Neural progenitor cell (in vitro differentiated cells): ENCODE measurements at places on chromosomes 7 and 10. TPM values are rescaled to one million over a fixed set of nuclear protein-coding genes. Genes with fewer than 3 reads are reported as not detected.

GRCh38 chr7:30881448-30881847 is 30.2 kb upstream of the AQP1 start:
- no peak for DNase-seq

- no peak for DNase-seq
These were observed 3.3 kb downstream of the PCDH15 start for GRCh38 chr10:54797636-54798321.

PAX4 gene
- not detected in 2 replicates for total RNA-seq

DNA sequence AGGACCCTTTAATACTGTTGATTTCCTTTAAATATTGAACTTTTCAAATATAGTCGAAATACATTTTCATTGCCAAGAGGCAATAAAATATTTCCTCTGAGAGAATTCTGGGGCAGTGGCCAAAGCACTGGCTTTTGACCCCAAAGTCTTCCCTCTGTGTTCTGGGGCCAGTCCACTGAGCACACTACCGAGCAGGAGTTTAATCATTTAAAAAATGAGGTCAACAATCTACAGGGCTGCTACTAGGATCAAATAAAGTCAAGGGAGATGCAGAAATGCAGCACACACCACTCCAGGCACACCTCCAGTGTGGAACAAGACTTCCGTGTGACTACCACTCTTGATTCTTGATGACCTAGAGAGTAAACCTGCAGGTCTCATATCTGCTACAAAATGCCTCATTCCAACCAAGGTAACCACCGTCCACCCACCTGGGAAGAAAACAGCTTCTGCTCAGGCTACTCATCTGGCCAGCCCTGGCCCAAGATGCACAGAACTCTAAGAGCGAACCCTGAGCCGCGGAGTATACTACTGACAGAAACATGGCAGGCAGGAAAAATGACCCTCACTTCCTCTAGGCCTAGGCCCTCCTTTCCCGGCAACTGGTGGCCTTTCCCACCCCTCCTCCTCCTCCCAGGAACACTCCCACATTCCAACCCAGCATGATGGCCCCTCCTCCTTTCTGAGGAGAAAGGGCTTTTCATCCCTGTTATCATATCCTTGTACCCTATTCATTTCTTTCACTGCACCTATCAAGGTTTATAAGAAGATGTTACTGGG is 97.7 kb downstream of the ALOX5 start:
- DNase-seq, result peak; percentile 49

DNA sequence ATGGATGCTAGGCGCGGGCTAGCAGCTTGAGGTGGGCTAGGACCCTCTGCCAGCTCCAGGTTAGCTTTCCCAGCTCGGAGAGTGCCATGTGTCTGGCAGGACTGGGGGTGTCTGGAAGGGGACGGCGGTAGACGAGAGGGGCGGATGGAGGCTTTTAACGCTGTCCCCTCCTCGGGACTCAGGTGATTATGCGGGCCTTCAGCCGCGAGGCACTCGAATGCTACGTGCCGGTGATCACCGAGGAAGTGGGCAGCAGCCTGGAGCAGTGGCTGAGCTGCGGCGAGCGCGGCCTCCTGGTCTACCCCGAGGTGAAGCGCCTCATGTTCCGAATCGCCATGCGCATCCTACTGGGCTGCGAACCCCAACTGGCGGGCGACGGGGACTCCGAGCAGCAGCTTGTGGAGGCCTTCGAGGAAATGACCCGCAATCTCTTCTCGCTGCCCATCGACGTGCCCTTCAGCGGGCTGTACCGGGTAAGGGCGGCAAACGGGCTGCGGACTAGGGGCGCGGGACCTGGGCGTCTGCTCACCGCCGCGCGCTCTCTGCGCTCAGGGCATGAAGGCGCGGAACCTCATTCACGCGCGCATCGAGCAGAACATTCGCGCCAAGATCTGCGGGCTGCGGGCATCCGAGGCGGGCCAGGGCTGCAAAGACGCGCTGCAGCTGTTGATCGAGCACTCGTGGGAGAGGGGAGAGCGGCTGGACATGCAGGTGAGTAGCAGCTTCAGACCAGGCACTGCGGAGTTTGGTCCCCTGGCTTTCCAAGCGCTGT is 1.1 kb downstream of the CYP26A1 start:
- peak; percentile 66 for DNase-seq

GRCh38 chr10:76244061-76244686 is 812.8 kb downstream of the LRMDA start:
- DNase-seq, result no peak

AVPI1 gene
- total RNA-seq, result 2.6 and 5.8 TPM in 2 replicates

- no peak for DNase-seq
These were observed 166.4 kb upstream of the ADO start for GRCh38 chr10:62638062-62638477.

- DNase-seq, result no peak
These were observed 83.6 kb upstream of the LRRC4 start for GRCh38 chr7:128114806-128115205.

GRCh38 chr10:111762114-111762513 is 421.5 kb downstream of the GPAM start:
- no peak for DNase-seq

PDK4 gene
- not detected in 2 replicates for total RNA-seq

ADAM8 gene
- 3.2 and 3.3 TPM in 2 replicates for total RNA-seq

- DNase-seq, result no peak
These were observed 588.1 kb upstream of the SEMA3D start for GRCh38 chr7:85774986-85775385.

STEAP4 gene
- total RNA-seq, result not detected in 2 replicates

- DNase-seq, result no peak
These were observed 36.4 kb upstream of the FIGNL1 start for GRCh38 chr7:50486512-50486911.

DNA sequence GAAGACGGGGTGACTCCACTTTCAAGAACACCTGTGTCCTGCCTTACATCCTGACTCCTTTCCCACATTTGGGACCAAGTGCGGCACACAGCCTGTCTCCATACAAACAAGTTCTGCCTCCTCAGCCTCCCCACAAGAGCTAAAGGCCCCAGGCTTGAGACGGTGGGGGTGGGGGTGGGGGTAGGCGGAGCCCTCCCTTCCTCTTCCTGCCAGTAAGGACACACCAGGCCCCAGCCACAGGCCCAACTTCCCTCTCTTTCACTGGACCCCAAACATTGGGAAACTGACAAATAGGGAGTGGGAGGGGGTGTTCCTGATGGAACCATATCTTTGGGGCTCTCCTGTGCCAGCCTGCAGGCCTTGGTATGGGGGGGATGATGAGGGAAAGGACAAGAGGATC is 4.6 kb downstream of the CDK5 start:
- DNase-seq, result no peak

SRRM3 gene
- total RNA-seq, result 2.2 and 4.6 TPM in 2 replicates

ACSL5 gene
- not detected in 2 replicates for total RNA-seq

CADPS2 gene
- total RNA-seq, result 13.2 and 19.1 TPM in 2 replicates

GRCh38 chr10:91150631-91151030 is 69.8 kb upstream of the PCGF5 start:
- no peak for DNase-seq

CLEC2L gene
- total RNA-seq, result 0.15 and 0.50 TPM in 2 replicates

- no peak for DNase-seq
These were observed 88.1 kb downstream of the SEMA3C start for GRCh38 chr7:80830584-80831285.

DNA sequence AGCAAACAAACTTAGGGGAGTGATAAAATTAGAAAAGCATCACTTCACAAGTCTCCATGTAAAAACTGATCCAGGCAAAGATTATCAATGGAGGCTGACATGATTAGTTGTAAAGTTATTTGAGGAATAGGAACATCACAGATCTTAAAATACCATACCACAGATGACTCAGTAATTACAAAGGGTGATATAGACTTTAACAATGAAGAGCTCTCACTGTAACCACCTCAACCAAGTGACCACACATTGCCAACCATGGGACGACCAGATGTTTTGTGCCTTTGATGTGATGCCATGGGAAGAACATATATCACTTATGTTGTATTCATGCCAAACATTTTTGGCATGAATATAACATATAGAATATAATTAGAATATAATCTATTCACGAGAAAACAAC is 11.7 kb downstream of the AASS start:
- DNase-seq, result no peak

DNA sequence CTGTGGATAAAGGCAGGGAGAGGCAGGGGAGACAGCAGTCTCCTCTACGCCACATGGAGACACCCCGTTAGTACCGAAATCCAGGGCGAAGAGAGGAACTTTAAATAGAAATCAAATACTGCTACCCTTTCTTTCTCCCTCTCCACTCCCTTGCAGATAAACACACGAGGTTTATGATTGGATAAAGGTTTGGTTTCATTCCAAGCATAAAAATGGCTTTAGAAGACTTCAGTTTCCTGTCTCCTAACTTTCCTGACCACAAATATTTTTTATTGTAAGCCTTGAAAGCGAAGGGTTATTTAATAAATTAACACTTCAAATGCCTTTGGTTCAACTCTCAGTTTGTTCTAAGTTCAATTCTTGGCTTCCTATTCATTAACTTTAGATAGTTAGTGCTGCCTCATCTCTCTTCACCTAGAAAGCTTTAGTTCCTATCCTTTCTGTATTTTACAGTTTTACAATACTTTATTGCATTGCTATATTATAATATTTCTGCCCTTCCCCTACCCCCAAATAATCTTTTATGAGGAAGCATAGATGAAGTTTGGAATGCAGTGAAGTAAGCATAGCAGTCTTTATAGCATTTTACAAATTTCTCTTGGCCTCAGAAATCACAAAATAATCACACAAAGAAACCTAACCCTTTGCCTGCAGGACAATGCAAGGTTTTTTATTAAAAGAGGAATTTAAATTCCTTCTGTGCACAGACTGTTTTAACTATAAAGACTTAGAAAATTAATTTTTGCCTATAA is 31.5 kb upstream of the ARID5B start:
- DNase-seq, result no peak

DNA sequence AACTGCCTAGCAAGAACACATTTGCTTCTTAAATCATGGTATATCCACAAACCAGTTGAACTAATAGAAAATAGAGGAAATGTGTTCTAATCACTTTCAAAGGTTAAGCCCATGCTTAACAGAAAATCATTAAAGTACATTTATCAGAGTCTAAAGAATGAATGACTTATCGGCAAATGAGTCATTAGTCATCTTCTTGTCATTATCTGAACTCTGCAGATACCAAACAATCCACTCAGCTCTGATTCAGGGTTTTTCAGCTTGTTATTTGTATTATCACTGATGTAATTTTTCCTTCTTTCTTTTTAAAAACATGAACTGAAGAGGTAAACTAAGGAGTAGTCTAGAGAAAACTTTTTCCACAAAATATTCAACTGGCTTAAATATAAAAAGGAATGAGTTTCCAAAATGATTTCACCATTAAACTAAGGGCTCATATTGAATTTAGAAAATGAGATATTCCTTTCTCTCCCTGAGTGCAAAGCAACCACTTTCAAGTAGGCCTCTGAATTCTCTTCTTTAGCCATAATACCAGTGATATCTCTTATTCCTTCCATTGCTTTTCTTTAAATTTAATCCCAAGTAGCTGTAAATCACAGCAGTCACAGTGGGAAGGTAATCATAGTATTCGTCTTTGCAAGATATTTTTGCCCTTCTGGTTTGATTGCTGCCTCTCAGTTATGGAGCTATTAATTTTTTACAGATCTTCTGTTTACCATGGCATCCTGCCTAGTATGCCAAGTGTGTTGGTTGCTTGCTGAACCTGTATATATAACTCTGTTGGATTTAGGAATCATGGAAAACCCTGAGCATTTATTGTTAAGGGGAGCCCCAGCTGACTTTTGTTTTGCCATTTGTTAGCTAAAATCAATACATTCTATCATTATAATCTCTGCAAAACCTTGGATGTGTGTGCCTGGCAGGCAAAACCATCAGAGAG is 125.1 kb downstream of the THSD7A start:
- no peak for DNase-seq

CYP26A1 gene
- total RNA-seq, result 6.7 and 8.4 TPM in 2 replicates

MEIG1 gene
- total RNA-seq, result not detected in 2 replicates

GRCh38 chr10:93015722-93016121 is 44.9 kb upstream of the CYP26C1 start:
- DNase-seq, result no peak

- DNase-seq, result no peak
These were observed 233.9 kb upstream of the CACNA2D1 start for GRCh38 chr7:82677493-82677892.

DNA sequence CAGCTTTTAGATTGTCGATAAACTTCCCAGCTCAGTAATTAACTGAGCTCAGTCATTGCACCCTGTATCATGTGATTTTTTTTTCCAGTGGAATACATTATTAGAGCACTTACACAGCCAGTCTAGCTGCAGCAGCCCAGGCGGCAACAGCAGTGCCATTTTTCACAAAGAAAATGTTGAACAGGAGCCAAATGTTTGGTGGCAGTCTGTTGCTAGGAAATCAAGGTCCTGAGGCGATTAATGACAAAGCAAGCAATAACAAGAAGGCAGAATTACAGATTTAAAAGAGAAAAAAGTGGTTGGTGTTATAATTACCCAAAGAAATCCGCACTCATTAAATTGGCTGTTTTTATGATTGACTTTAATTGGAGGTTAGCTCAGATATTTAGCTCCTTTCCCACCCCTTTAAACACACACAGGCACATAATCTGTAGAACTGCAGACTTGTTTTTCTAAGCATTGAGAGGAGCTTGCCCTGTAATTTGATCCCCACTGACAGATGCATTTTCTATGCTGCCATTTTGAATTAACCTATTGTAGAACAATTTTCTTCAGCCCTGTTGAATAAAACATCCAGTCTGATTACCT is 267.4 kb downstream of the ADK start:
- peak; percentile 55 for DNase-seq

GRCh38 chr7:64685091-64685490 is 19.2 kb downstream of the ZNF107 start:
- no peak for DNase-seq

GPRIN2 gene
- total RNA-seq, result 6.9 and 18.1 TPM in 2 replicates

DNA sequence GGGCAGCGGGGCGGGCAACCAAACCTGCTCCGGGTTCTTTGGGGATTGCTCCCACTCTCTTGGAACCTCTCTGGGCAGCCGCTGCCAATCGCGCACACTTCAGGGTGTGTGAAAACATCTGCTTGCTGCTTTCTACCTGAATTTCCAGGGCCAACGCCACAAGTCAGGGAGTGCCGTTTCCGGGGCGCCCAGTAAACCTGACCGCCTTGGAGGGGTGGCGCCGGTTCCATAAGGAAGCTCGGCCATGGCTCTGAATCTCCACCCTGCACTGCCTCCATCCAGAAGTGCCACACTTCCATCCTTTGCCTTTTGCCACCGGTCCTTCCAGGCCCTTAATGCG is 679 bp upstream of the AFAP1L2 start:
- DNase-seq, result no peak

DNA sequence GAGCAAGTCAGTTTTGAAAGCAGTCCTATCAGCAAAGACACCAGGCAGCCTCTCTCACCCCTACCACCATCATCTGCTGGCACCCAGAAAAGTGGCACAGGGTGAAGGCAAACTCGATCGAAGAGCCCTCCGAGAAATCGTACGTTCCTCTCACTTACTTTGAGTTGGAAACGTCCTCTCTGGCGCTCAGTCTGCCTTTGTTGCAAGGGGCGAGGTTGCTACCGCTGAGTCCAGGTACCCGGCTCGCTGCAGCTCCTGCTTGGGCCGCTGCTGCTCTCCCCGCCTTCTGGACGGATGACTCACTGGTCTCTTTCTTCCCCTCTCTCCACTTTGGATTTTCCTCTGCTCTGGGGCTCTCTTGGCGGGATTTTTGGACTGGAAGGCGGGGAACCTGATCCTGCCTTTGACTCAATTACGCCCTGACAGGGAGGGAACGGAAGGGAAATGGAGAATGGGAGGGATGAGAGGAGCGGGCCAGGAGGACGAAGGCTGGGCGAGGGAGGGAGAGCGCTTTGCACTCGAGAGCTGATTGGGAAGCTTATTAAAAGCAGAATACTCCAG is at the start of gene PTN:
PTN (minus strand) TSS at position 453 of the 561 bp plus-strand sequence. CDS start 88,760 bp downstream, outside the sequence.
- DNase-seq, result peak; percentile 79

- DNase-seq, result no peak
These were observed 30.2 kb upstream of the INSIG1 start for GRCh38 chr7:155267436-155267835.

GRCh38 chr10:98196985-98197384 is 62.5 kb downstream of the R3HCC1L start:
- no peak for DNase-seq

ANKRD2 gene
- total RNA-seq, result not detected in 2 replicates
